ENCODE measurements at places on chromosomes 2 and 18.

GRCh38 chr18:13618760-13619438 is 107.5 kb downstream of the FAM210A start:
- DNase-seq = no peak

DNA sequence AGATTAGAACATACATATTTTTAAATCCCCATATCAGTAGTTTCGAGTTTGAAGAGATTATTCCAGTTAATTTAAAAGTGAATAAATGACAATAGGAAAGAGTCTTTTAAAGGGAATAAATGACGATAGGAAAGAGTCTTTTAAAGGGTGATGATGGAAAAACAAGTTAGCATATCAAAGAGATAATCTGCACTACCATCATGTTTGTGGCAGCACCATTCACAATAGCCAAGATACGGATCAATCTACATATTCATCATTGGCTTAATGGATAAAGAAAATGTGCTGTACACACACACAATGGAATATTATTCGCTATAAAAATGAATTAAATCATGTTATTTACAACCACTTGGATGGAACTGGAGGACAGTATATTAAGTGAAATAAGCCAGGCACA is 15.0 kb downstream of the ATG16L1 start:
- DNase-seq = no peak

GRCh38 chr2:240424341-240425235 is 10.9 kb upstream of the GPC1 start:
- DNase-seq = no peak

- DNase-seq = no peak
These were observed 131.3 kb downstream of the MAP4K4 start for GRCh38 chr2:101828673-101829334.

GRCh38 chr2:95500854-95501253 is 16.3 kb upstream of the TRIM43B start:
- no peak for DNase-seq
